NCI-H2081 treated with DMSO at 0.1 percent for 48 hours (cell line): ENCODE measurements at places on chromosomes 3 and 15.

- no peak for DNase-seq
These were observed 225.8 kb upstream of the DPPA4 start for GRCh38 chr3:109563149-109563548.

DNA sequence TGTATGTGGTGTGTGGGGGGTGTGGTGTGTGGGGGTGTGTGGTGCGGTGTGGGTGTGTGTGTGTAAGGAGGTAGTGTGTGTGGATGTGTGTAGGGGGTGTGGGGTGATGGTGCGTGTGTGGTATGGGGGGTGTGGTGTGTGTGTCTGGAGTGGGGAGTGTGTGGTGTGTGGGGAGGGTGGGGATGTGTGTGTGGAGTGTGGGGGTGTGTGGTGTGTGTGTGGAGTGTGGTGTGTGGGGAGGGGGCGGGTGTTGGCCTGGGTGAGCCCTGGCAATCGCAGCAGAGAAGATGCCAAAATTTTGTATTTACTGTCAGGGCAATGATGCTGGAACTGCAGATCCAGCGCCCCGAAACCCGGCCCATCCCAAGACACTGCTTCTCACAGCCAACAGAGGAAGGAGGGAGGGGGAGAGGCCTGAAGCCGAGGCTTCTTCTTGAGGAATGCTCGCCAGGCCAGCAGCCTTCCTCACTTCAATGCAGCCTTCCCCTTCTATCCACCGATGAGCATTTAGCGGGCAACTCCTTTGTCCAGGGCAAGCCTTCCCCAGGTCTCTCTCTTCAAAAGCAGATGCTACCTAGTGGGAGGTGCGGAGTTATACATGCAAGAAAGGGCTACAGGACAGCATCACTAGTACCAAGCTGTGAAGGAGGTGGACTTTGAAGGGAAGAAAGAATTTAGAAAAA, 11.9 kb upstream of the SRP14 start:
- no peak for DNase-seq

DNA sequence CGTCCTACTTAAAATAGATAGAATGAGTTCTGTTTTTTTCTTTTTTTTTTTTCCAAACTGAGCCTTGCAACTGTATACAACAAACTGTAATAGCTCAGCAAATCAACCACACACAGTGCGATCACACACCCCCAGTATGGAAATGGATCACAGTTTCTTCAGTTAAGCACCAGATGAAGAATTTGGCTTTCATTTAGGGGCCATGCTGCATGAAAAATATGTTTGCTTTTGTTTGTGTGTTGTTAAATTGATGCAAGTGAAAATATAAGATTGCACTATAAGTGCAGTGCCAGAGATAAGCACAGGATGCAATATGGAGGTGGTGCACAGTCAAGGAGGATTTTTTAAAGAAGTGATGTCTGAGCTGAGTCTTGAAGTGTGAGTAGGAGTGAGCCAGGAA, 17.8 kb downstream of the CCDC54 start:
- DNase-seq, result no peak

DNA sequence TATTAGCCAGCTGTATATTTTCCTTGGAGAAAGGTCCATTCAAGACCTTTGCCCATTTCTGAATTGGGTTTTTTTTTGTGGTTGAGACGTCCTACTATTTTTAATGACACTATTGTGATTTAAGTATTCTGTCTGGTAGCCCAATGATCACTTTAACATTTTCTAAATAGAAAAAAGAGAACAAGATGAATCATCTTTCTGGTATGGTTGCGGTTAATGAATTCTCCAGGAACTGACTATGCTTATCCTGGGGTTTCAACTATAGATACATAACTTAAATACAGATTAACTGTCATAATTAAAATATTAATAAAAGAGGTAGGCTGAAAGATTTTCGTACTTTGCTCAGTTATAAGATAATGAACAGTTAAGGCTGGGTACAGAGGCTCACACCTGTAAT, 51.9 kb downstream of the PBRM1 start:
- DNase-seq, result no peak

- no peak for DNase-seq
These were observed at the start of gene CHL1 for GRCh38 chr3:196311-197148. TSS of gene CHL1 (plus strand) at chr3:196763. CDS start at chr3:319777, 123,014 bp downstream.

- no peak for DNase-seq
These were observed 2.2 kb upstream of the CRTAP start for GRCh38 chr3:33111581-33111980.

DNA sequence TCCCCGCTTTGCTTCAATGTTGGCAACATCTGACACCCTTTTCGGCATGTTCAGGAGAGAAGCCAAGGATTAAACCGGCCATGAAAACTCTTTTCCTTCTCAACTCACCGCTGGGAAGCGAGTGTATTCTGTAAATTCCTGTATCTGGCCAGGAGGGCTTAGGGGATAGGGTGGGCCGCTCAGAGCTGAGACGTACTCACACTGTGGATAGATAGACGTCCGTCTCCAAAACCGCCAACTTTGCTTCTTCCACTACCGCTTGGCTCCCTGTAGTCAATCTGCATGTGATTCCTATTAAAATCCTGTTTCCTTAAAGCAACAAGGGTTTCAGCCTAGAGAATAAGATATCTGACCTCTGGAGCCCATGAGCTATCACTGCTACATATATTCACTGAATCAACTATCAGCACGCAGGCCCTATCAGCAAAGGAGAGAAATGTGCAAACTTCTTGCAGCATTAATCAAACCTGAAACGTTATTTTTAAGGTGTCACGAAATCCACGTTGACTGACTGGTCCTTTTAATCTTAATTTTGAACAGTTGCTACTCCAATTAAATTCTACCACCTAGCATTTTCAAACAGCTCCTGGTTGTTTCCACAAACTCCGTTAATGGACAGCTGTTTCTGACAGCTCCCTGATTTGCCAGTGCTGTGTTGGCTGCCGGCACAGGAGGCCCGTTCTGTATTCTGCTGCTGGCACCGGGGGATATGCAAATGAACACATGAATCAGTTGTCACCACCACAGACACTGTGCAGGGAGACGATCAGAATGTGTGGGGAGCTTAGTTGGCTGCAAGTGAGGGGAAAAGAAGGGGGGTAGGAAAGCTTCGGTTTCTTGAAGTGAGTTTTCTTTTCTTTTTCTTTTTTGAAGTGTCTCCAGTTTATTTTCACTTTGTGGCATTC, 438.9 kb upstream of the ARRDC4 start:
- no peak for DNase-seq

GRCh38 chr3:60756241-60757030, 494.8 kb downstream of the FHIT start:
- DNase-seq, result no peak

DNA sequence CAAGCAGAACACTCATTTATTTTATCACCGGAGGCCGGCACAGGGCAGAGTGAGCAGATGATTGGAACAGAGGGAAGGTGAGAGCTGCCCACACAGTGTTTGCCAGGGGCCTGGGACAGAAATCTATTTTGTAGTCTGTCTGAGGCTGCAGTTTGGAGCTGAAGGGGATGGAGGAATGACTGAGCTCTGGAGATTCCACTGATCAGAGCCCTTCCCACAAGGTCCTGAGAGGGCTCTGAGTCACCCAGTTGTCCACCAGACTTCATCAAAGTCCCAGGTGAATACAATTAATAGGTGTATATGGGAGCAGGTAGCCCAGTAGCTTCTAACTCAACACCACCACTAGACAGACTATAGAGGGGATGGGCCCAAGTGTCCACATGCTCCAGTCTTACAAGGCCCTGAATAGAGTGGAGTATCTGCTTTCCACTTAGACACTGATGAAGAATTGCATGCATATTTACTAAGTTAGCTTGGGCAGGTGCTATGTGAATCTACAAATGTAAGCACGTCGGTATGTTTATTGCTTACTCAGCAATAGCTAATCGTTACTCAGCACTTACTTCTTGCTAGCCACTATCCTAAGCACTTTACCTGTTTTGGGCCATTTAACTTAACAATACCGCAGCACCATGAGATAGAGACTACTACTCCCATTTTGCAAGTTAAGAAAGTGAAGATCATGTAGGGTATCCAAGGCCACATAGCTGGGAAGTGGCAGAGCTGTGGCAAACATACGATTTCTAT, 2.7 kb upstream of the STARD5 start:
- no peak for DNase-seq

DNA sequence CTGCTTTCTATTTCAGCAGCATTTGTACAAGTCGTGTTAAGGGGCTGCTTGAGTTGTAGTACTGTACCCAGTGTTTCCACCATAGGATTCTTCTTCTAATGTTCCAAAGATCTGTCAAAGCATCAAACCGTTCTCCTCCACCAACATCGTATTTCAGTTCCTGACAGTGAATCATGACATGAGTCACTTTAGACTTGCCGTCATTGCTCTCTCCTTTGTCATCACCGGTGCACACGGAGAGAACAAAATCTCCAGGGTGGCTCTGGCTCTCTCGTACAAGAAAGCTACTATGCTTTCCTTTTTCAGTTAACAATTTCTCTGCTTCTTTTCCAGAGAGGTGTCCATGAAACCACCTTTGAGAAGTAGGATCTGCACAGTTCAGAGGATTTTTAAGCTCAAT, 270.9 kb upstream of the CCDC54 start:
- no peak for DNase-seq

DNA sequence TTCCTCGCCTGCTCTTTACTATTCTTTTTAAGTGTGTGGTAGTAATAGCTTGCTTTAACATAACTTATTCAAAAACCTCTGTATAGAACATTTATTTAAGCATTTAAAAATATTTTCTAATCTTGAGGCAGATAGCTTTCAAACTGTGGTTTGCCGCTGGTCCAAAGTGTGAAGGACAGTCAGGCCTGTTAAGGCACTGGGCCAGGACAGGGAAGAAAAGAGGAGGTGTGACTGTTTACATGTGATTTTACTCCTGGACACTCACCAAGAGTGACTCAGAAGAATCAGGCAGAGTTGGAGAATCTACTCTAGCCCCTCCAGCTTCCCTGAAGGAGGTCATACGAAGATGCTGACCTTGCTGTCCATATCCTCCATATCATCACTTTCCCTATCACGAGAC, 44.7 kb downstream of the CEP152 start:
- DNase-seq, result no peak

DNA sequence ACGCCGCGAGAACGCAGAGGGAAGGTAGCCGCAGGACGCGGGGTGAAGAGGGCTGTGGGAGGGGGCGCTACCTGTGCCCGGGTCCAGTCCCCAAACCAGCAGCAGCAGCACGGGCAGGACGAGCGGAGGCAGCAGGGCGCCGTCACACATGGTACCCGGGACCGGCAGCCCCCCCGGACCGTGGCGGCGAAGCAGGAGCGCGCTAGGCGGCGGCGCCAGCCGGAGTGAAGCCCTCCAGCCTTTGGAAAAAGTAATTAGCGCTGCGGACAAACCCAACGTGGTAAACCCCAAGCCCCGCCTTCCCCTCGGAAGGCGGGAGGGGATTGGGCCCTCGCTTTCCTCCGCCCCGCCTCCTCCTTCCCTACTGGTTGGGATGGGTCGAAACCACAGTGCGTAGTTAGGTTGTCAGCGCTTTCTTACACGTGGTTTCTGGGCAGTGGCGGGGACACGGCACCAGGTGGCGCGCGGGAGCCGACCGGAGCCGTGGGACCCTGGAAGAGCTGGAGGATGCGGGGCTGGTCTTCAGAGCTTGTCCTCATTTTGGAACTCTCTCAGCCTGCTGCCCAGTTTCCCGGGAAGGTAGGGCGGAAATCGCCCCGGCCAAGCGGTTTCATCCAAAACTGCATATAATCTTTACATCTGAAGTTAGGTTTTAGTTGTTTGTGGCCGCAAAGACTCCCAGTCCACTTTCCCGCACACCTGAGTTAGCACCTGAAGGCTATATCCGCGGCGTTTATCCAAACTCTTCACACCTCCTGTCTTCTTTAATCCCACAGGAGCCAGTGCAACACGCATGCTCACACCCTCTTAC, at the start of gene ADAMTS17:
TSS of gene ADAMTS17 (minus strand) at position 226 of the 811 bp plus-strand sequence. CDS start at position 150, 76 bp downstream.
- DNase-seq, result peak; percentile 44
